NCI-H1092 (cell line): ENCODE measurements at places on chromosomes 12 and 14.

DNA sequence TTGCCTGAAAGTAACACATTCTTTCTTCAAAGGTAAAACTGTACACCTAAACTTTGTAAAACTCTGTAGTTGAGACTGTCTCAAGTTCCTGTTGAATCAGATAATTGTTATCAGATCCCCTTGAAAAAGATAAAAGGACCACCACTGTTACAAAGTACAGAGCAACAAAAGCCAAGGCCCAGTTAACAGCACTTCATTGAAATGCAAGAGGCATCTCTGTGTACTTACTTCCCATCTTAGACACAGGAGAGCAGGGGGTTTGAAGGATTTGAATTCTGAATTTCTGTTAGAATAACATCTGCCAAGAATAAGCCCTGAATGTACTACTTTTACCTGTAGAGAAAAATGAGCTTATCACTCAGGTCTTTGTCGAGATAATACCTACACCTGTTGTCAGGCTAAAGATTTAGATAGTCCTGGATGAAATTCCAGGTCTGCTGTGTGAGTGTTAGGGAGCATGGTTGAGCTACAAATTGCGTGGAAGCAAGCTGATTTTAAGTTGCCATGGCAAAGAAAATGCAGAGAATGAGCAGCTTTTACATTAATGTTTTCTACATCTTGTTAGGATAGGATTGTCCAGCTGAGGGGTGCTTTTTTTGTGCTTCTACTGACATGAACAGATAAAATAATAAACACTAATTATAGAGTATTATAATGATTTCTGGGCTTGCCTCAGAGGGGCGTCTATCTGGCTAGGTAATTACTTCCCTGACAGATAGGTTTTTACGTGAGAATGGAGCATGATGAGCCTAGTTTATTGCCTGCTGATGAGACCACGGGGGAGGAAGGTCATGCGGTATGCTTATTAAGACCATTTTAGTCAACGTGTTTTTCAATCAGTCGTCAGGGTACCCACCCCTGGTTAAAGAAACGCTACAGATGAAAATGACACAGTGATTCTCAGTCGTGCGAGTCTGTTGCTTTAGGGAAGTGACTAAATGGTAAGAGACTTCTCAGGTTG, 309.2 kb downstream of the PAWR start:
- no peak for DNase-seq

GRCh38 chr12:90989686-90990111, 15.1 kb downstream of the EPYC start:
- no peak for DNase-seq

- no peak for DNase-seq
Observed at GRCh38 chr14:101739446-101740141, 21.9 kb upstream of the PPP2R5C start.

GRCh38 chr12:49789992-49790391, 38.2 kb downstream of the NCKAP5L start:
- no peak for DNase-seq

DNA sequence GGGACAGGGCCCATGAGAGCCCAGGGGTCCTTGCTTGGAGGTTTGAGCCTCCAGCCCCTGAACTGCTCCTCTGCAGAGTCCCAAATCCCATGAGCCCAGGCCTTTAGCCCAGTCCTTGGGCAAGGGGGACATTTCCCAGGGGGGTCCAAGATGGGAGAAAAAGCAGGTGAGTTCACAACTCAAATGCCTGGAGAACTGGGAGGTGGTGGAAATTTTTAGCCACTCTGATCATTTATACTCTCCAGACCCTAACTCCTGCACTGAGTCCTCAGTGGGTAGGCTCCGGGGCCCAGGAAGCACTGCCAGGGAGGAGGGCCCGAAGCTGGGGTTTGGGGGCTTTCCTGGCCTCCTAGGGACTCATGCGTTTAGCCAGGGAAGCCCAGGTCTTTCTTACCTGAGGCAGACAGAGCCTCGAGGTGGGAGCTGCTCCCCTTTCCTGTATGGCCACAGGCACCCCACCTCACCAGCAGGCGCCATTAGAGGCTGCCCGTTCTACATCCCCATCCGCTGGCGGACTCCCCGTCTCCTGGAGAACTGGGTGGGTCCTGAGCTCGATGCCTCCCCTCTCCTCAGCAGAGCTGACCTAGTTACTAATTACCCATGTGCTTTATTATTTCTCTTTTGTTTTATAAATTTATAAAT, 998 bp downstream of the HNF1A start:
- no peak for DNase-seq

DNA sequence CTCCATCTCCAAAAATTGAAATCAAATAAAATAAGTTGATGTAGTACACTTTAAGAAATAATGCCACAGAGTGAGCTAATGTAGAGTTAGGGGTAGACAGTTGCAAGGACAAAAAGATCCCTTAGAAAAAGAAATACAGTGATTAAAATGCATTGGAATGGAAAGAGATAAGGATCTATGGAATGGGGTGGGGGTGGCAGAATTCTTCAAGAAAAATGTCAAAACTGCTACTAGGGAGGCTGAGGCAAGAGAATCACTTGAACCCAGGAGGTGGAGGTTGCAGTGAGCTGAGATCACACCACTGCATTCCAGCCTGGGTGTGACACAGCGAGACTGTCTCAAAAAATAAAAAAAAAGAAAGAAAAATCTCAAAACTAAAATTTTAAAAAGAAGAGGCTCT, 6.5 kb downstream of the OLR1 start:
- DNase-seq: no peak

GRCh38 chr14:39731912-39732311, 299.7 kb upstream of the FBXO33 start:
- DNase-seq: no peak

DNA sequence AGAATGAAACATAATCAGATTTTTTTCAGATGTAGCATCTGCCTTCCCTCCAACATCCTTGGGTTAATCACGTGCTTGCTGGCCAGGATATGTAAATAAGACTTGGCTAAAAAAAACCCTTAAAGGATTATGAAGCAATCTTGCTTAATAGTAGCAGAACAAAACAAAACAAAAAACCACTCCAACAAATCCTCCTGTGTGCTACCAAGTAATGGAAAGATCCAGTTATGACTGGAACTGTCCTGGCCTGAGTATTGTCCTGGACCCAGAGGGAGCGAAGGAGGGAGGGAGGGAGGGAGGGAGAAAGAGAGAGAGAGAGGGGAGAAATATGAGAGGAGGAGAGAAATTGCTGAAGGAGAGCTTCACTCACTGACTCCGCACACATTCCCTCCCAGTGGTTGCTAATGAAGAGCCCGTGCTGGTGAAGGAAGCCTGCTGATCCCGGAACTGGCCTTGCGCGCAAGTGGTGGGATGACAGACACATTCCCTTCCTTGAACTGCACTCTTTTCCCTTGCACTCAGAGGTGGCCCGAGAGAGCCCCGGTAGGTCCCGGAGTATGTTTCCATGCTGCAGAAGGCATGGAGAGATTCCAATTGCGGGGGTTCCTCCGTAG, 57.2 kb downstream of the HMGA2 start:
- DNase-seq: no peak

GRCh38 chr12:18849080-18849479, 111.2 kb downstream of the CAPZA3 start:
- DNase-seq: no peak

DNA sequence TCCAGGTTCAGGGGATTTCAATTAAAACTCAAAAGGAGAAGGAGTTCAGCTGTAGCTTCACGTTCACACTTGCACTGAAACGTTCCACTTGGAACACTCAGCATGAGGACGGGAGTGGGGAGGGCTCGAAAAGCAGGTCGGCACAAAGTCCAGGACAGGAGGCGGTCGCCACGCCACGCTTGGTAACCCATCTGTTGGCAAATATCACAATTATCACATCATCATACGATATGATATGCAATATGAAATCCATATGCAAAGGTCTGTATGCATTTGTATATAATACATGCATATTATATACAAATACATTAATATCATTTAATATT, 17.2 kb downstream of the ADGRD1 start:
- DNase-seq: no peak

DNA sequence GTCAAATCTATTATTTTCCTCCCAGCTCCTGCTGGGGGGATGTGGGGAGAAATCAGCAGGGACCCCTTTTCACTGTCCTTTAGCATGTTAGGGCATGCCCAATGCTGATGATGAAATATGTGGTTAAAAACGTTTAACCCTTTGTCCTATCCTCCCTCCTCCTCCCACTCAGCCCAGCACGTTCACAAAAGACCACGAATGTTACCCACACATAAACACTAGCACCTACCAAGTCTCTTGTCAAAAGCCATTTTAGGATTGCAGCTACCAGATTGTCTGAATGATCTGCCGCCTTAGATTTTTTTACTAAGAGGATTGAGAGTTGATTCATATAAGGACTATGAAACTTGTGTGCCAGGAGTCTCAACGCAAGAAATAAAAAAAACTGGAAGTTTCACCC, 70.4 kb downstream of the TBK1 start:
- no peak for DNase-seq

DNA sequence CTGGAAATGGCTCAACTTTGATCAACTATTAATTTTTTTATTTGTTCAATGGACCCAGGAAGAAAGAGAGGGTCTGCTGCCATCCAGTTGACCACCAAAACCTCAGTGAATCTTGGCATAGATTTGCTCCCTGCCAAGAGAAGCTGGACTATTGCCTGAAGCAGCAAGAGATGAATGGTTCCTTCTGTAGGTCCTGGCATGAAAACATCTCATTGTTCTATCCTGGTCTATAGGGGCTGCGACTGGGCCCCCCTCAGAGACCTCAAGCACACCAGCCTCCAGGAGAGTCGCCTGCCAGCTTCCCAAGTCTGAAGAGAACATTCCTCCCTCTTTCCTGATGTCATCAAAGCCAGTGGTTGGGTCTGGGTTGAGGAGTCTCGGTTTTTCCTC, 204.9 kb downstream of the TMX1 start:
- DNase-seq: no peak

GRCh38 chr14:82905762-82906161, 1372.1 kb upstream of the SEL1L start:
- DNase-seq: no peak

DNA sequence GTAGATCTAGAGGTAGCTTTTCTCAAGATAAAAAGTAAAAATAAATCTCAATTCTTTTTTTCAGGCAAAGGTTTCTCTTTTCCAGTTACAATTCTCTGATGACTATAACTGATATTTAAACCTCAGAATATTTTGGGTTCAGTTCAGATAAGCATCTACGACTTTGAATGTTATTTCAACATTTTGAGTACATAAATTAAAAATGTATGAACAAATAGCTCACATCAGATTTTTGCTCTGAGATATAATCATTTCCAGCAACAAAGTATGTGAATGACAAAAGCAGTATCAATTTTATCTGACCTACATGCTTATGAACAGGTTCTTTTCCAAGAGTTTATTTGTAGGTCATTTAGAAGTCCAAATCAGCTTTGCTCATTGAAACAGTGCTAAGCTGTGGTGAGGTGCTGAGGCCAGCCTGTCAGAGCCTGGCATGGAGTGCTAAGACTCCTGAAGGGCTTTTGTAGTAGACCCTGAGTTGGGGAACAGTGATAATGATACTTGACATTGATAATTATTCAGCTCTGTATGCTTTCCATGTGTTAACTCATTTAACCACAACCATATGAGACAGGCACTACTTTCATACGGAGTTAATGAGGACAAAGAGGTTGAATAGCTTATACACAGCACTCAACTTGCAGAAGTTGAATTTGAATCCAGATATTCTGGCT, 205.0 kb upstream of the DCN start:
- no peak for DNase-seq

GRCh38 chr12:54352022-54352531, 12.2 kb downstream of the GPR84 start:
- DNase-seq: peak; percentile 98

- peak; percentile 6 for DNase-seq
Observed at GRCh38 chr12:29782285-29782870, 1.4 kb downstream of the TMTC1 start.

- no peak for DNase-seq
Observed at GRCh38 chr14:32074887-32075572, 2.1 kb upstream of the ARHGAP5 start.

DNA sequence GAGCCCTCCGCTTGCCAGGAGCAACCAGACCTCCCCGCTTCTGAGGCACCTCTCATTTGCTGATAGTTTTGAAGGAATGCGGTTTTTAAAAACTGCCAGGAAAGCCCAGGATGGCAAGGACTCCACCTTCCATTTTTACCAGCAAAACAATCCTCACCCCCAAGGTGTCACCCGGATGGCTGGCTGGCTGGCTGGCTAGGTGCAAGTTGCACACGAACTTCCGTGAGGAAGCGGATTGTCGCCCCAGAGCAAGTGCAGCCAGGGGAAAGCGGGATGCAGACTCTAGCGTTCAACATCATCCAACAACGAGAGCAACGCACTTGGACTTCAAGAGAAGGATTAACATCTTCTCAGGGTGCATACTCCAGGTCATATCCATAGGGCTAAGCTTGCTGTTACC, 125.4 kb downstream of the RIMBP2 start:
- no peak for DNase-seq

DNA sequence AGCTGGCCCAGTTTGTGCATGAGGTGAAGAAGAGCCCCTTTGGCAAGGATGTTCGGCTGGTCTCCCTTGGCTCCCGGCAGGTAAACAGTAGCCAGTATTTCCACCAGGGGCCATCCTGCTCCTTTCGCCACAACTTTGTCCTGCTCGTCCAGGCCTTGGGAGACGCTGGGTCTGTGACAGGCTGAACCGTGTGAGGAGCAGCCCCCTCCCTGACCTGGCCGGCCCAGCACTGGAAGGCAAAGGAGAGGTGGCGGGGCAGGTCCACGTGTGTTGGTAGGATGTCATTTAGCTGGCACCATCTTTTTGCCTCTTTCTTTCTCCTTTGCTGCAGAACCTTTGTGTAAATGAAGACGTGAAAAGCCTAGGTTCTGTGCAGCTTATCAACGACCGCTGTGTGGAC, 15.4 kb downstream of the DDX11 start:
- no peak for DNase-seq
